Stimulated activated CD8-positive, alpha-beta memory T cell treated with anti-CD3 and anti-CD28 coated beads, Interleukin-4, amount 100 ng/mL, for 1 hour (primary cell): ENCODE measurements at places on chromosomes 1 and 21.

DNA sequence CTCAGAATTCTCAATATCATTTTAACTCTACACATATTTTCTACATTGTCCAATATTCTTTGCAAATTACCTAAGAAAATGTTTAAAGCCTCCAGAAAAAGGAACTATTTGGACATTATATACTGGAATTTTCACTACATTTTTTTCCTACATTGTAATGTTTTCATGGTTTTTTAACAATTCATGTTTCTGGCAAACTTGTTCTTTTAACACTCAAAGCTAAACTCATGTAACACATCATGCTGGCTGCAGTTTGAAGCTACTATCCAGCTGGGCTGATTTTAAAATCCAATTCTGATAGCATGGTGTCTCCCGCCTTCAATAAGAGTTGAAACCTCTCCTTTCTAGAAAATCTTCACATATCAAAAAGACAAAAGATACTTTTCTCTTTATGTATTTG, 52.0 kb downstream of the TGFBR3 start:
- no peak for DNase-seq

DNA sequence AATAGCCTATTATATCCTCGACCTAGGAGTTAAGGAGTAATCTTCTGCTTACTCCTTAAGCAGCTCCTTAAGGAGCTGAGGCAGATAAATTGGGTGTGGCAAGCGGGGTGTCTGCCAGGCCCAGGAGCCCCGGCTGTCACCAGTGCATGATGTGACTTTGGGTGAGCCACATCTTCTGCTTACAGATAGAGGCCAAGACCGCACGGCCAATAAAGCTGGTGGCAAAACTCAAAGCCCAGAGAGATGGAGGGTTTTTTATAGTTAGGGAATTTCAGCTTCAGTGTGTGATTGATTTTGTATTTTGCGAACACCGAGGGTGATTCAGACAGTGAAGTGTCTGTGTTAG, 9.8 kb downstream of the MX2 start:
- no peak for DNase-seq

- DNase-seq = no peak
Measured at GRCh38 chr1:156063997-156064285, 3.0 kb downstream of the RAB25 start.

- no peak for DNase-seq
Measured at GRCh38 chr1:7379441-7379971, 391.6 kb upstream of the VAMP3 start.

- DNase-seq = no peak
Measured at GRCh38 chr1:164999146-164999545, 357.4 kb downstream of the LMX1A start.

GRCh38 chr1:7253988-7254587, 468.8 kb downstream of the CAMTA1 start:
- no peak for DNase-seq

GRCh38 chr1:160256396-160257046, 5.8 kb downstream of the DCAF8 start:
- no peak for DNase-seq

DNA sequence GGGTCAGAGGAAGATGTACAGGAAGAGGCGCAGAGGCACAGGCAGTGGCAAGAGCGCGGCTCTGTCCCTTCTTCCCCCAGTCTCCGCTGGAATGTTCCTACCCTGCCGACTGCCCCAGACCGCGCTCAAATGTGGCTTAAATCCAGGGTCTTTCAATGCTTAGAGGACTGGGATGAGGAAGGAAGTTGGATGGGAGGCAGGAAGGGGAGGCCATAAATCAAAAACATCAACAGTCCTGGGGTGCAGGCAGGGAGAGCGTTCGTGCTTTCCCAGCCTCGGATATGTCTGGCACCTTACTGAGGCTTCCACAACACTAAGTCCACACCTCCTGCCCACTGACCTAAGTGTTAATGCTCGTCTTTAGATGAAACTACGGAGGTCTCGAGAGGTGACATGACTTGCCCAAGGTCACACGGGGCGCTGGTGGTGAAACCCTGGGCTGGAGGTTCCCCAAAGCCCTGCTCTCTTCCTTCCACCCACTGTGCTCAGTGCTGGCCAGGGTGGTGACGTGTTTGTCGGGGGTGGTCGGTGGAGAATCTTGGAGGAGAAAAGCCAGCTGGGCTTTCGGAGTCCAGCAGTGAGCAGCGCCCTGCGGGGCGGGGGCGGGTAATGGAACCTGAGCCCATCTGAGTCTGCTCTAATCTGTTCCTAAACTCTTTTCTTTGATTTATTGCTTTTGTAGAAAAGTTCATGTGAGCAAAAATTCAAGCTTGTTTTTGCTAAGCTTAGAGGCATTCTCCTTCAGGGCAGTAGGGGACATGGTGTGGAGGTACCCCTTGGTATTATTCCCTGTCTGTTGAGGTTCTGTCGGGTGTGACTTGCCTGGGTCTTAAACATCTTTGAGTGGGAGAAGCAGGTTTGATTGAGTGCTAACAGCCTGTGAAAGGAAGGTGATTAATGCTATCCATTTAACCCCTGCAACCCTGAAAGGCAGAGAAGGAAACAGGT, 708 bp downstream of the CDA start:
- no peak for DNase-seq

DNA sequence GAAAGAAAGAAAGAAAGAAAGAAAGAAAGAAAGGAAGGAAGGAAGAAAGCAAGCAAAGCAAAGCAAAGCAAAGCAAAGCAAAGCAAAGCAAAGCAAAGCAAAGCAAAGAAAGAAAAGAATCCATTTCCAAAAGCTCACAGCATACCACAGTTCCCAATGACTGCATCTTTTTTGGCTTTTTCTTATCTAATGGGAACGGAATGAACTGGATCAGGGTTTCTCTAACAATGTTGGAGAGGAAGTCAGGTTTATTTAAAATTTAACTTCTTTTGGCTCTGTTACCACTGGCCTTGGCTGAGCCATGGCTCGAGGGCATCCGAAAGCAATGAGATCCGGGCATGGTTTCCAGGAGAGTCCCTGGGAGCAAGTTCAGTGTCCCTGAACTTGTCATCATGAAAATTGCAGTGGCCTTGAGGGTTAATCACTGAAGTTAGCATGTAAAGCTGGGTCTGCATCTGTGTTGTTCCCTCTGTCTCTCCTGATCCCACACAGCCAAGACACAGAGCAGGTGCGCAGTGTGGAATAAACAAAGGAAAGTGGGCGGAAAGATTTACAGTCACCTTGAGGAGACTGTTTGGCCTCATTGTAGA, 34.6 kb upstream of the CTPS1 start:
- no peak for DNase-seq

GRCh38 chr21:41453761-41454160, 27.7 kb downstream of the MX1 start:
- DNase-seq = no peak
